Bronchial epithelial cell (primary cell): ENCODE measurements at places on chromosomes 3 and 15.

GRCh38 chr3:5569152-5569551 is 381.6 kb downstream of the EDEM1 start:
- no peak for DNase-seq

DNA sequence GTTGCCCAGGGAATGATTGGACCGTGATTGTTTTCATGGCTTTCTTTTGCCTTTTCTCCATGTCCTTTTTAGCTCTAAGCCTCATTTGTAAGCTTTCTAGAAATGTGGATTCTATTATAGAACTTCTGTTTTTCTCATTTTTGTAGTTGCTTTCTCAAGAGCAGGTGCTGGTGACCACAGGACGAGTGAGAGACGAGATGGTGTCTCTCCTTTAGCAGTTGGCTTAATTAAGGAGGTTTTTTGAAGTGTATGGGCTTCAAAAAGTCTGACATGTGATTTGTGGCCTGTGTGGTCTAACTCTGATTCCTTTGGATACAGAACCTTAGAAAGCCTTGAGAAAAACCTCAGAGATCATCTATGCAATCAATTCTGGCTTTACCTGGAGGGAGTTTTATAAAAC is 292.8 kb downstream of the LPP start:
- no peak for DNase-seq

- DNase-seq: no peak
Observed at GRCh38 chr3:158333736-158334135, 223.8 kb downstream of the RSRC1 start.

GRCh38 chr15:65255486-65256140 is 31.1 kb downstream of the PARP16 start:
- no peak for DNase-seq

DNA sequence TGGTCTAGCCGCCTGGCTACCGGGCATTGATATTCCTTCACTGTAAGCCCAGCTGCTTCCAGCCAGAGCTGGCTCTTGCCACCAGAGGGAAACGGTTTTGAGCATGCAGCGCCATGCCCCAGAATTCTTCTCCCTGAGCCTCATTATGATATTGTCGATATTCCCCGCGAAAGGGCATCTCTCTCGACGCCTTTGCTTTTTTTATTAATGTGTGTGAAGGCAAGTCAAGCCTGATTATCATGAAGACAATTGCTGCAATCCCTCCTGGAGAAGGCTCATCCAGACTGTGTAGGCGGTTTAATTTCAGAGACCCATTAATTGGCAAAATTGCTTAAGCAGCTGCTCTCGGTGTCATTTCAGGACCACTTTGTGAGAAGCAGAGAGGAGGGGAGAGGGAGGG is 321.2 kb upstream of the TLE3 start:
- DNase-seq: no peak

- DNase-seq: no peak
Observed at GRCh38 chr3:119933207-119933606, 151.3 kb downstream of the NR1I2 start.
